ENCODE measurements at places on chromosomes 4 and X.

GRCh38 chrX:155767051-155767875, 113.9 kb upstream of the VAMP7 start:
- peak; percentile 73 for DNase-seq

DNA sequence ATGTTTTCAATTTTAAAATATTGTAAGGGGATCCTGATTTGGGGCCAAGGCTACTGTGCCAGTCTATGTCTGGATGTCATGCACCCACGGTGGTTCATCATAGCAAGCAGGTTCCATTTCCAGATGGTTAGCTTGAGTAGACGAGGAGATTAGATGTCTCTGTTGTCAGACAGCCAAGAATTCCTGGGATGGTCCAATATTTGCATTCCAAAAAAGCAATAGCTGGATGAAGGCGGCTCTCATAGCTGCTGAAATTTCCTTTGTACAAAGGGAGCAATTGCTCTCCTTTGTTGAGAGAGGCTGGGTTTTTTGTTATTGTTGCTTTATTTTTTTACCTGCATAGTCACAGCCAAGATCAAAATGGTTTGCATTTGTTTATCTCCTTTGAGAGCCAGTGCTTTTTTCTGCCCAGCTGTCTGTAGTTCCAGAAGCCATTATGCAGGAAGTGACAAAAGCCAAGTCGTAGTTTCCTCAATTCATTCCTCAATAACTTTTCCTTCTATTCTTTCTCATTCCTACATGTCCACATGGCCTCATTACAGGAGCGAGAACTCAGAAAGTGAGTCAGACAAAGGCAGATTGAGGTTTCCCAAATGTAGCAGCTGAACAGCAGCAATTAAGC, 107.9 kb downstream of the MMRN1 start:
- DNase-seq, result no peak

DNA sequence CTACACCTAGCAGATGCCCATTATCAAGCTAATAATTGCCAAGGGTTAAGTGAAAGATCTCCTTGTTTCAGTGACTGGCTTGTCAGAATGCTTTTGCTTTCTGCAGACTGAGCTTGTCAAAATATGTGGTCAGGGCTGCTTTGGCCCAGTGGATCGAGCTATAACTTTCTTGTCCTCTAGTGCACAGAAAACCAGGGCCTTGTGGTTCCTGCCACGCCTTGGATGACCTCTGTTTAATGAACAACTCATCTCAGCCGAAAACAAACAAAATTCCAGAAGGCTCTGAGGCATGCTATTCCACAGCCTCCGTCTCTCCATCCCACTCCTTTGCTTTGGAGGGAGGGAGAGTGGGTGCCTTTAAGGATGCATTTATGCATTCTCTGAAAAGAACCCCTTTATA, 11.3 kb downstream of the EVC start:
- peak; percentile 99 for DNase-seq

GRCh38 chr4:155906554-155907247, 3.2 kb downstream of the TDO2 start:
- peak; percentile 21 for DNase-seq

GRCh38 chr4:16125571-16126445, 42.0 kb upstream of the PROM1 start:
- DNase-seq, result peak; percentile 81

DNA sequence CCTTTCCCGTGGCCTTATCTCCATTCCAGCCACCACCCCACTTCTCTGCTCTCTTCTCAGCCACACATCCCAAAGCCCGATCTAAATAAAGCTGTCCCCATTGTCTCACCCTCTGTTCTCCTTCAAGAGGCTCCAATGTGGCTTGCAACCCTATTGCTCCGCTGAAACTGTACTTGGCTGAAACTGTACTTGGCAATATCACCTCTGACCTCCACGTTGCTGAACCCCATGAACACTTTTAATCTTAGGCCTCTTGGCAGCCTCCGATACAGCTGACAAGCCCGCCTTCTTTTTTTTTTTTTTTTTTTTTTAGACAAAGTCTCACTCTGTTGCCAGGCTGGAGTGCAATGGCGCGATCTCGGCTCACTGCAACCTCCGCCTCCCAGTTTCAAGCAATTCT, 12.1 kb downstream of the DCTD start:
- DNase-seq, result no peak

- DNase-seq, result peak; percentile 45
These were observed 42.1 kb downstream of the ERVMER34-1 start for GRCh38 chr4:52709155-52709554.

DNA sequence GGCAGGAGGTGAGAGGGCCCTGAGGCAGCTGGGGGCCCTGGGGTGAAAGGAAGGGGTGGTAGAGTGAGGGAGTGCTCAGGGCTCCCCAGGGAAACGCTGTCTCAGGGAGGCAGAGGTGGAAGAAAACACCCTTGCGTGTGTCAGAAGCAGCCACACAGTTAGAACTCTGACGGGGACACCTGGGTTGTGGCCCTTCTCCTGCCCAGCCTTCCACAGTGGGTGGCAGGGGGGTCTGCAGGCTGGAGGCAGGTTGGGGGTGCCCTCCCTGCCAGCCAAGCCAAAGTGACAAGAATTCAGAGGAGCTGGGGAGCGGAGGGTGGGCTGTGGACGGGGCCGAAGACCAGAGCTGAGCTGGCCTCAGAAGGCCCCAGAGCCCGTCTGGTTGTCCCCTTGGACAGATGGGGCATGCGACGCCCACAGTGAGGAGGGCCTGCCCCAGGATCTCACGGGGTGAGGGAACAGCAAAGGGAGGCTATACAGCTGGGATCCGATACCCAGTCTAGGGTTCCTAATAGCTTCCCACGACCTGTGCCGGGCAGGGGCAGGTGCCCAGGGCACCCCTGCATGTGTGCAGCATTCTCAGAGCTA, 105.2 kb upstream of the ADRA2C start:
- no peak for DNase-seq

GRCh38 chr4:168240821-168241220, 77.7 kb downstream of the DDX60 start:
- DNase-seq, result no peak

- DNase-seq, result no peak
These were observed 37.0 kb downstream of the XK start for GRCh38 chrX:37722595-37722994.

GRCh38 chr4:153464068-153464467, 2.1 kb upstream of the TMEM131L start:
- DNase-seq, result peak; percentile 78

DNA sequence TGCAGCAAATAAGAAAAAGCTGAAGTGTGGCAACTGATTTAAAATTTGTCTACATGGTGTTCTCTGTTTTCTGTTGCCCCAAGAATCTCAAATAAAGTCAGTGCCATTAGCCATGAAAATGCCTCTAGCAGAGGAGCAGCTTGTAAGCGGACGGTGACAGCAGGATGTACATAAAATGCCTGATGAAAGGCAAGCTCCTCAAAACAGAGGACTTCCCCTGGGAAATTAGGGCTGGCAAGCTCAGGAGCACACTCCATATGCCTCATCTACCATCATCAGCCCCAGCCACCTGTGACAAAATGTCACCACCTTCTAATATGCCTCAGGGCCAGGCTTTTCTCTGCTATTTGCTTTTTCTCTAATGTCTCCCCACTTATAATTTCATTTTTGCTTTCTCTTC, 54.5 kb downstream of the ASB9 start:
- no peak for DNase-seq

DNA sequence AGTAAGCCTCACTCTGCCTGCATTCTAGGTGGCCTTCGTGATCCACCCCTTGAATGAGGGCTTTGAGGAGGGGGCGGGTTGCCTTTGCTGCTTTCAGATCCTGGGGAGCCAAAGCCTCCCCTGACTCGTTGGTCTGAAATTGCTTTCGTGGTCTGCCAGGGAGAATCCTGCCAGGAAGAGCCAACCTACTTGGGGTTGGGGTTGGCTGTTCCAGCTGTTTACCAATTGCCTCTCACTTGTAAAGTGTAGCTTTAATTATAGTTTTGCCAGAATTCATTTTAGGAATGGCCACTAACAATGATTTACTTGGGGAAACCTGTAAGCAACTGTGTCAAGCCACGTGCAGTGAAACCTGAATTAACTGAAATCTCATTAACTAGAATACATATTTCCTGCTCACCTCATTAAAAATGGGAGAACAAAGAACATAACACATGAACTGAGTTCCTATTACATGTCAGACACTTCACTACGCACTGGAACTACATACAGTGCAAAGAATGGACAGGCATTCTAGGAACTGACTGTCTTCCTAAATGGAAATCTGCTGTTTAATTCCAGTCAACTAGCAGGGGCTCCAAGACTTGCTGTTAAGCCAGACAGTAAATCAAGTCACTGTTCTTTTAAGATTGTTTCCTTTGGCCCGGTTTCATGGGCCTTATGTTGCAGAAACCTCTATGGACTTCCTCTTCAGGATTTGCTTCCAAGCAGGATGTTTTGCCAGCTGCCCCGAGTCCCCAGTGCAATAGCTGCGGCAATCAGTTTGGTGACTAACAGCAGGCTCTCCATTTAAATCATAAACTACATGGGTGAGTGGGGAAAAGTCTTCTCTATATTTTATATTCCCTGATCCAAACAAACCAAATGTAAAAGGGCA, 16.4 kb upstream of the NKRF start:
- no peak for DNase-seq

DNA sequence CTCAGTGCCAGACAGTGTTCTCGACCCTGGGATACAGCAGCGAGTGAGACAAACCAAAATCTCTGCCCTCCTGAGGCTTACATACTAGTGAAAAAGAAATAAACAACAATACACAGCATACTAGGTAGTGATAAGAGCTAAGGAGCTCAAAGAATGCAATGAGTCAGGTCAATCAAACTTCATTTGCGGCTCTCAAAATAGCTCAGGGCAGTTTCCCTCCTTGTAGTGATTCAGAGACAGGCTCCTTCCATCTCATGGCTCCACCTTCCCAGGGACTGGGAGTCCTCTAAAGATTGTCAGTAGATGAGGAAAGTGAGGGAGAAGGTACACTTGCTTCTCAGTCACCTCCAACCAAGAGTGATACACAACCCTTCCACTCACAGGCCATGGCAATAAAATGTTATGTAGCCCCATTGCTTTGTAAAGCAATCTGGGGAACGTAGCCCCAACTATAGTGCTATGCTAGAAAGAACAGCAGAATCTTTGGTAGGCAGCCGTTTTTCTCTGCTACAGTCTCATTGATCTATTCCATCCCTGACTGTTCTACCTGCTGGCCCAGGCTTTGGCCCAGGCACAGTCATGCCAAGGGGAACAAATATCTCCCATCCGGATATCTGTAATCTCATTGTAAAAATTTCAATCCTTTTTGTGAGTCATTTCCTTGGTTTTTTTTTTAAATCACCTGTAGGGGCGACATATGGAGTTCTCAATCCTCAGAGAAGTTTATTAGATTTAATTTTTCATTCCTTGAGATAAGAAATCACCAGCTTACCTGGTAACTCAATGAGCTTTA, 183.1 kb upstream of the S100G start:
- peak; percentile 56 for DNase-seq

DNA sequence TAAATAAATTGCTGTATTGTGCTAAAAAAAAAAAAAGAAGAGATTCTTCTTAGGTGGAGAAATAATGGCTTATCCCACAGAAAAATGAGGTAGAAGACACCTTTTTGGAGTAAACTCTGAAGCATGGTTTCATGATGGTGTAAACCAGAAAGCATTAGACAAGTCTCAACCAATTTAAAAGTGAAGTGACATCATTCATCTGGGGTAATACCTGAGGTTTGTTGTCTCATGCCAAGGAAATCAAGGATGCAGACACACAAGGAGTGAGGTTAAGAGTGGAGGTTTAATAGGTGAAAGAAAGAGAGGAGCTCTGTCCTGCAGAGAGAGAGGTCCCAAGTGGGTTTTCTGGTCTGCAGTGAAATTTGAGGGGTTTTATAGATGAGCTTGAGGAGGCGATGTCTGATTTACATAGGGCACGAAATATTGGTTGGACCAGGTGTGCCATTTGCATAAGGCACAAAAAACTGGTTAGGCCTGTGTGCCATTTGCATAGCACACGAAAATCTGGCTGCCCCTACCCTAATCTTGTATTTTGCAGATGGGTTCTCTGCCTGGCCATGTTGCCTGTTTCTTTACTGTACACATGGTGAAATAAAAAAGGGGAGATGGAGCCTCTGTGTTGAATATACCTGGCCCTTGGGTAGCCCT, 25.0 kb upstream of the CWH43 start:
- DNase-seq, result peak; percentile 71

GRCh38 chrX:76172325-76172893, 453 bp upstream of the PBDC1 start:
- DNase-seq, result no peak

- DNase-seq, result peak; percentile 87
These were observed at the start of gene TSR2 for GRCh38 chrX:54439960-54440871. TSR2 (plus strand) TSS chrX:54440404; CDS start chrX:54440422, 18 bp downstream.

DNA sequence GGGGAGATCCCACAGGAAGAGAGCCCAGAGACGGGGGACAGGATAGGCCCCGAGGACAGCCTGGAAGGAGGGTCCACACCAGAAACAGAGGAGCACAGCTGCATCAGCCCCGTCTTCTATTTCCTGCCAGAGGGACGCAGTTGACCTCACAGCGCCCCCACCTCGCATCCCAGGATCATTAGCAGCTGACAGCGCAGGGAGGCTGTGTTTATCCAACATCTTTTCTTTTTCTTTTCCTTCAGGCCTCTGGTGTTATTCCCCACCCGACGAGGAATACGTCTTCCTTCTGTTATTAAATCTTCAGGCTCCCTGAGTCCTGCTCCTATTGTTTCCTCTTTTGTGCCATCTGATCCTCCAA, 75.4 kb downstream of the DCHS2 start:
- no peak for DNase-seq

GRCh38 chr4:80655662-80656061, 320.1 kb downstream of the CFAP299 start:
- DNase-seq, result no peak

DNA sequence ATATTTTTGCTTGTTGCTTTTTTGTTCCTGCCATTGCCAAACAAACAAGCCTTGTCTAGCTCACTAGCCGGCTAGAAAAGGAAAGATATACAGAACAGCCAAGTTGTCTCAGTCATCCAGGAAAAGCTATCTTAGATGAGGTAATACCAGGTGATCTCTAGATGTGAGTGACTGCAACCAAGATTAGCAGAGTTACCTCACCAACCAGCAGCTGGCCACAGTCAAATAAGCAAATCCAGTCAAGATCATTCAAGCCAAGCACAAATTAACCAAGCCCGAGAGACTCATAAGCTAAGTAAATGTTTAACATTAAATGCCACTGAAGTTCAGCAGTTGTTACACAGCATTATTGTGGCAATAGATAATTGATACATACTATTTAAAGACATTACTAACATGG, 108.6 kb downstream of the CENPC start:
- peak; percentile 96 for DNase-seq

DNA sequence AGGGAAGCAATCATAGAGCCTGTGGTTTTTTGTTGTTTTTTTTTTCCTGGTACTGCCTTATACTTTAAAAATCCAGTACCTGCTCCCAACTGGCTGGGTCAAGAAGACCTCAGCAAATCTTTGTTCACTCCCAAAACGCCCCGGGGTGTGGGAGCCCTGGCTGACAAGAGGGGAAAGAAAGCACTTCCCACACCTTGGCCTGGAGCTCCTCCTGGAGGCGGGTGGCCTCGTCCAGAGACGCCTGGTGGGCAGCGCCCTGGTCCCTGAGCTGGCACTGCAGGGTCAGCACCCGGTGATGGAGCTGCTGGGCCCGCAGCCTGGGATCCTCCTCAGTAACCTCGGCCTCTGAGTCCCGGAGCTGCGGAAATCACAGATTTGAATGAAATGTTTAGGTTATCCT, 38.2 kb downstream of the C4orf50 start:
- no peak for DNase-seq
